ENCODE measurements at places on chromosomes 2 and 18.

DNA sequence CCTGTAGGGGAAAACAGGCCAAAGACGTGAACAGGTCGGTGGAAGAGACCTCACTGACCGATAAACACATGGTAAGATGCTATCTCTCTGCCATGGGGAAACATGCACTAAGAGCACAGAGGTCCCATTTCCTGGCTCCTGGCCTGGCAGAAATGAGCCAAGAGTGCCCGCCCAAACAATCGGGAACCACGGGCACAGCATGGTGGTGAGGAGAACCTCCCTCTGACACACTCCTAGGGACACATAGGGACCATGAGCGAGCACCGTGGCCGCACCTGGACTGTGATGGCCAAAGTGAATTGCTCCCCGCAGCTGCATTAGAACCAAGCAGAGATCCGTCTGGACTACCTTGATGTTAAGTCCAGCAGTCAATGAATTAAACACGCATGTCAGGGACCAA lies 11.1 kb downstream of the HS6ST1 start:
- no peak for DNase-seq

GRCh38 chr18:50439460-50440015 lies 64.7 kb downstream of the SKA1 start:
- DNase-seq: no peak

DNA sequence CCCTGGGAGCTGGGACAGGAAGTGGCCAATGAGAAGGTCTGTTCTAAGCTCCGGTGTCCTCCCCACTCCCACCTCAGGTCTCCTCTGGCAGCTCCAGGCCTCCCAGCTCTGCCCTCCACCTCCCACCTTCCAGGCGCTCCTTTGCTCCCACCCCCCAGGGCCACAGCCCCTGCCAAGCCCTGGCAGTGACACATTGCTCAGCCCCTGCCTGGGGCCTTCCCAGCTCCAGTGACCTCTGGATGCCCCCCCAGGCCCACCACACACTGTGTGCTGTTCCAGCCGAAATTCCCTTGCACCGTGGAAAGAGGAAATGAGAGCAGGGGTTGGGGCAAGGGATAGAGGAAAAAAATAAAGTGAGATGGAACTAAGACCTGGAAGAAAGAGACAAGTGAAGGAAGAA lies 289.6 kb downstream of the CYP26B1 start:
- no peak for DNase-seq

DNA sequence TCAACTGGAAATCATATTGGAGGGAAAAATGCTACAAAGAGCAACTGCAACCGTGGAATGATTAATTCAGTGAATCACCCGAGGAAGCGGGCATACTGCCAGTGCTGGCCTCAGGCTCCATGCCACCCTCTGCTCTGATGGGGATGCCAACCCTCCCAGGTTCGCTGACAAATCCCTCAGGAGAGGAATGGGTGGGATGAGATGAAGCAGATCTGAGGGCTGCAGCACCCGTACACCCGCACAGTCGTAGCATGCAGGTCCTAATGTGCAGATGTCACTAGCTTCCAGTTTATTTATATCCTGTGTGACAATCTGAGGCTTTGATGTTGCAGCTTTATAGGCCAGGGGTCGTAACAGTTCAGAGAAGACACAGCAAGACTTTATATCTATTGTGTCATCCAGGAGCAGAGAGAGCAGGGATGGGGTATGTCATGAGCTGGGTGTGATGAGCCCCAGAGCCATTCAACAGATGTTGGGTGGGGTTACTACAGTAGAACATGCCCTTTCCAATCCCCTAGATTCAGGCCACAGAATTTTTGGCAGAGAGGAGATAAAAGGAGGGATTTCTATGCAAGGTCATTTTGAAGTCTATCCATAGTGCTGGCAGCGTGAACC lies 44.6 kb downstream of the DPP4 start:
- DNase-seq: no peak

DNA sequence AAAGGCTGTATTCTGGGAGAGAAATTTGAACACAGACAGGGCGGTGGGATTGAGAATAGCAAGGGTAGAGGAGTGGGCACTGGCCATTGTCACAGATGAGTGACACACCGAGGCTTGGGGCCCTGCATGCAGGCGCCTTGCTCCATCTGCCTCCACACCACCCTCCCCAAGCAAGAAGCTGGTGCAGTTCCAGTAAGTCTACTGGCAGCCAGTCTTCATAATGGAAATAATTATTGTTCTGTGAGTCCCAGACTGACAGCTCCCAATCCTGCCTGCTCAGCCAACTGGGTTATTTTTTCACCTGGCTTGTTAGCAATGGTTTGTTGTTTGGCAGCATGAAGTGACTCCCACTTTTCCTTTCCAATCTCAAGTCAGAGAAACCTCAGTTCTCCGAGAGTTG lies 13.0 kb downstream of the TTC32 start:
- DNase-seq: no peak

GRCh38 chr2:237498341-237498740 lies 11.3 kb downstream of the MLPH start:
- no peak for DNase-seq

DNA sequence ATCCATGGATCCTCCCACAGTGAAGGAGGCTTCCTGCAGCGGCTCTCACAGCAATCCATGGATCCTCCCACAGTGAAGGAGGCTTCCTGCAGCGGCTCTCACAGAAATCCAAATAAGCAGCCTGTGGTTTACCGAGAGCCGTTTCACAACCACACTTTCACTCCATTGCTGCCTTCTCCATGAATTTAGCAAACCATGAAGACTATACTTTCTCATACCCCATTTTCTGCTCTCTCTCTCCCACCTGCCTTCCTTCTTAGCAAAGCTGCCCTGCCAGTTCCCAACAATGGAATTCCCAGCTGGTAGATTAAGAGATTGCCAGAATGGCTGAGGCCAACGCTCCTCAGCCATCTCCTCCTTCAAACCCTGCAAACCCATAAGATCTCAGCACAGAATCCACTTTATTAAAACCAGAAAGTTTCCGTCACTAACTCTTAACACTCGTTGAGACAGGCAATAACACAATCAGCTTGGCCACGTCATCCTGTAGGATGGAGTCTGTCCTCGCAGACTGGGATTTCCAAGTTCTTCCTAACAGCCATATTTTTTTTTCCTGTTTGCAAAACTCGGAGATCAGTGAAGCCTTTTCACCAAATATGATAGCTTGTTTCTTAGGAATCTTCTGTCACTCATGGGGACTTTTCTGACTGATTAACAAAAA lies 162.2 kb downstream of the PXDN start:
- DNase-seq: no peak

- DNase-seq: peak; percentile 65
Observed at GRCh38 chr18:50009773-50010335, 185.1 kb downstream of the MYO5B start.

DNA sequence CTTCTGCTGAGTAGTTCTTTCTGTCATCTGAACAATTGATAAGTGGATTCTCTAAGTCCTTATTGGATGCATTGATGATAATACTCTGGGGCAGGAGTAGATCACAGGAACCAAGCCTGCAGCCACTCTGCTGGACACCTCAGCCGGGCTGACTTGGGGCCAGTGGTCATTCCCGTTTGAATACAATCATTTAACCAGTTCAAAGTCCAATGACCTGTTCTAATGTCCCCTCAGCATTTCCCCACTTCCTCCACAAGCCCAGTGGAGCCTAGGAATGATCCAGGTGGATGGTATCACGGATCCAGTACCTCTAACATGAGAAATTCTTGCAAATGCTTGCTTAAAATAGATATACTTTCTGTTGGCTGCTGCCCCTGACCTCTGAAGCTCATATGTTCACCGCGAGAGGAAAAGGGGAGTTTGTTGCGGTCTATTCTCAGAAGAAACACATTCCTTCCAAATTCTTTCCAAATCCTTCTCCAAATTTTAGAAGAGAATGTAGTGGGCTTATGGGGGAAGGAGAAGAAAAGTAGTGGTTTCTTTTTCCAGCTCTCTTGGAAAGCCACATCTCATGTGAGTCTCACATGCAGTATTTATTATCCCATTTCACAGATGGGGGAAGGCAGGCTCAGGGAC lies 170.9 kb downstream of the INHBB start:
- no peak for DNase-seq

GRCh38 chr2:235244255-235245220 lies 249.3 kb upstream of the AGAP1 start:
- no peak for DNase-seq

DNA sequence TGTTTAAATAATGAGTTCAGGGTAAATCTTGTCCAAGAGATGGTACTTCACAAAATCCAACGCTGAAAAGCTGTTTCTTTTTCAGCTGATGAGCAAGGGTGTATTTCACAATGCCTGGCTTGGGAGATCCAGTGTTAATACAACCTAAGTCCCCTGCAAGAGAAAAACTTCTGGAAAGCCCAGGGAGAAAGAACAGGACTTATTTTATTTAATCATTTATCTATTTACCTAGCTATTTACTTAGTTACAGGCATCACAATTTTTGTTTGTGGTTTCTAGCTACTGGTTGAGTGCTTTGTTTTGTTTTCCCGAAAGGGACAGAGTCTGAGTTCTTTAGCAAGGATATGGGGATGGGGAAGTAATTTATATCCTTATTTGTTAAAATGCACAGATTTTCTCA lies 598.2 kb upstream of the SYT4 start:
- no peak for DNase-seq

GRCh38 chr18:8785855-8786482 lies 80.6 kb downstream of the MTCL1 start:
- DNase-seq: no peak

DNA sequence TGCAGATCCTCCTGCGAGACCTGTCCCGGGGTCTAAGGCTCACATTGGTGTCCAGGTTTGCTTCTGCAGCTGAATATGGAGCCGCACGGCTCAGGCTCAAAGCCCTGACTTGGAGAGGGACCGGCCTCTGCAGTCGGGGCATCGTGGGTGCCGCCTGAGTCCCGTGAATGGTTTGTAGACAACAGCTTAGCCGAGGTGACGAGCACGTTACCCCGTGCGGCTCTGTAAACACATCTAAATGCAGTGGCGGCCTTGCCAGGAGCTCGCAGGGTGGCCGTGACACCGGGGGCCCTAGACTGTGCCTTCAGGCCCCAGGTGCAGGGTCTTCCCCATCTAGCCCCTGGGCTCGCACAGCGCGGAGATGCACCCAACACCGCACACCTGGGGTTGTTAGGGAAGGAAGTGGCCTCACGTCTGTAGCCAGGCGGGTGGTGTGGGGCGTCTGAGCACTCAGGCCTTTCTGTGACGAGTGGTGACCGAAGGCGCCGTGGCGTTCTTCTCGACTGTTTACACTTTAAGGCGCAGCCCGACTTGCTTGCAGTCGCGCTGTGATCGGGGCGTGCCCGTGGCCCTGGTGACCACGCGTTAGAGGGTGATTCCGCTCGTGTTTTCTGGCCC lies 91.6 kb downstream of the NFATC1 start:
- no peak for DNase-seq

GRCh38 chr2:124646166-124646815 lies 621.2 kb downstream of the CNTNAP5 start:
- DNase-seq: peak; percentile 4
